ENCODE measurements at places on chromosomes 2 and 18.
A peak's percentile ranks its signal among the peaks of the same experiment; 100 is the strongest.

DNA sequence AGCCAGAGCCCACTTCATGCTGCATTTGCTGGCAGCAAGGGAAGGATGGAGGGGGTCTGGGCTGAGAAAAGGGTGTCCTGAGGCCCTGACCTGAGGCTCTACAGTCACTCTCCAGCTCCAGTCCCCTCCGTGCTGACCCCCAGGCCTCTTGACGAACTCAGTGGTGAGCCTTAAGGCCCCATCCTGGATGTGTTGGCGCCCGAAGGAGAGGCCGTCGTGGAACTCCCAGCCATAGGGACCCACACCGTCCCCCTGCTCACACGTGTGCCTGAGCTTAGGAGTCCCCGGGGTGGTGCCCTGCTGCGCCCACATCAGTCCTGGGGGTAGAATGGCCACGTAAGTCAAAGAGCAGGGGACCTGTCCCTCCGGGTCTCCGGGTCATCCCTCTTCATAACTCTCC is 776 bp downstream of the MOGS start:
- DNase-seq: no peak

DNA sequence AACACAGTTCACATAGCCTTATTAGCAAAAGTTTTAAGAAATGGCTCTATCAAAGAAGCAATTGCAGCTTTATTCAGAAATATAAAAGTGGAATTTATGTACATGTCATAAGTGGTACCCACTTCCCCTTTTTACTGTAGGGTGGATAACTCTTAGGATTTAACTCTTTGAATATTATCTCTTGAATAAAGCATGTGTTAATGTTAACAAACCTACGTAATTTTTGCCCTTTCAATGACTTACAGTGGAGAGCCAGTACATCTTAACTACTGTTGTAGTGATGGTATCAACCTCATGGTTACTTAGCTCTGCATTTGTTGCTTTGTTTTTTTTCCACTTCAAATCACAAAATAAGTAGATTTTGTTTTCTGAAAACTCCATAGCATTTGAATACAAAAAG is 8.8 kb downstream of the NABP1 start:
- DNase-seq: no peak

GRCh38 chr2:73640511-73640911 is 1.7 kb downstream of the NAT8 start:
- no peak for DNase-seq

- DNase-seq: no peak
Measured at GRCh38 chr2:187263675-187264560, 184.1 kb downstream of the CALCRL start.

GRCh38 chr18:22933966-22934423 is 867 bp downstream of the RBBP8 start:
- no peak for DNase-seq

- no peak for DNase-seq
Measured at GRCh38 chr2:17517481-17518211, 594 bp downstream of the RAD51AP2 start.

DNA sequence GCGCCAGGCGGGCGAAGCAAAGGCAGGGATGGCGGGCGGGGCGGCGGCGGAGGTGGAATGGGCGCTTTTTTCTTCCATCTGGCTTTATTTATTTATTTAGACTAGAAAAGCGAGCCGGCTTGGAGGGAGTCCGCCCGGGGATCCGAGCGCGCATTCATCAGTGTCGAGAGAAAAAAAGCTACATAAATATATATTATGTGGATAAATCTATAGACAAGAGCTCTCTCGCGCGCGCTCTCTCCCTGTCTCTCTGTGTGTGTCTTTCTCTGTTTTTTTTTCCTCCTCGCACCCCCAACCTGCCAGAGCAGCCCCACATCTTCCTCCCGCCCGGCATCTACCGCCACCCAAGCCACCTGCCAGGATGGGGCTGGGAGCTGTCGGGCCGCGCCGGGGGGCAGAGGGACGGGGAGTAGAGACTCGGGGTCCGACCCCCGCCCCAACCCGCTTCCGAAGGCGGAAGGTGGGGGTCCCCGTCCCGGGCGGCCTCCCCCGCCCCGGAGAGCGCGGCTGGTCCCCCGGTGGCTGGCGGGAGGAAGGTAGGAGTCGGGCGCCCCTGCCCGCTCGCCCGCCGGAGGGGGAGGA is 972 bp upstream of the CELF4 start:
- DNase-seq: no peak

DNA sequence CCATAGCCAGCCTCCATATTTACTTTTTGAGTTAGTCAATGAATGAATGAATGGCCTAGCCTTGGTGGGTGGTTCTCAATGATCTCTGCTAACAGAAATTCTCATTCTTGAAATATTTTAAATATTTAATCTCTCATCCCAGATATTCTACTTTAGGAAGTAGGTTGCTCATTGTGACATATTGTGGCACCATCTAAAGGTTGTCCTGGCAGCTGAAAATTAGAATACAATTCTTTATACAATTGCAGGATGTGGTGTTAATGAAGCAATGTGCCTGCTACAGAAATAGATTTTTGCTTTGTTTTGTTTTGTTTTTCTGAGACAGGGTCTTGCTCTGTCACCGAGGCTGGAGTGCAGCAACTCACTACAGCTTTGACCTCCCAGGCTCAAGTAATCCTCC is 35.8 kb downstream of the SCG2 start:
- DNase-seq: no peak

DNA sequence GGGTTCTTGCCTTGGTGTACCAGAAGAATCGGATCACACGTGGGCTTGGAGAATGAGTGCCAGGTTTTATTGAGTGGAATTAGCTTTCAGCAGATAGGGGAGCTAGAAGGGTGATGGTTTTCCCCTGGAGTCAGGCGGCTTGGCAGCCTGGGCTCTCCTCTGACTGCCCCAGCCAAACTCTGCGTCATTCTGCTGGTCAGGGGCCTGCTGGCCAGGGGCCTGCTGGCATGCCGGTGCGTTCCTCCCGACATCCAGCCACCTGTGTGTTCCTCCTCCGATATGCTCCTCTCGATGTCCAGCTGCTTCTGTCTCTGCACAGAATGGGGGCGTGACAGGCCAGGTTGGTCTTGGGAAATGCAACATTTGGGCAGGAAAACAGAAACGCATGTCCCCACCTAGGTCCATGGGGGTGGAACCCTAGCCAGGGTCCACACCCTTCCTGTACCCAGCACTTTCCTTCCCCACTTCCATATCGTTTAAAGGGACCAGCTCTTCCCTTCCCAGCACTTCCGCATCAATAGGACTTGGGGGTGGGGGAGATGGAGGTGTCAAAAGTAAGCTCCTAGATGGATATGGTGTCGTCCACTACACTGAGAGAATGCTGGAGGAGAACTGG is 85.3 kb downstream of the VWA3B start:
- DNase-seq: no peak

GRCh38 chr2:132692816-132693215 is 22.8 kb upstream of the LYPD1 start:
- no peak for DNase-seq

GRCh38 chr2:168178520-168179324 is 68.7 kb downstream of the STK39 start:
- DNase-seq: no peak

DNA sequence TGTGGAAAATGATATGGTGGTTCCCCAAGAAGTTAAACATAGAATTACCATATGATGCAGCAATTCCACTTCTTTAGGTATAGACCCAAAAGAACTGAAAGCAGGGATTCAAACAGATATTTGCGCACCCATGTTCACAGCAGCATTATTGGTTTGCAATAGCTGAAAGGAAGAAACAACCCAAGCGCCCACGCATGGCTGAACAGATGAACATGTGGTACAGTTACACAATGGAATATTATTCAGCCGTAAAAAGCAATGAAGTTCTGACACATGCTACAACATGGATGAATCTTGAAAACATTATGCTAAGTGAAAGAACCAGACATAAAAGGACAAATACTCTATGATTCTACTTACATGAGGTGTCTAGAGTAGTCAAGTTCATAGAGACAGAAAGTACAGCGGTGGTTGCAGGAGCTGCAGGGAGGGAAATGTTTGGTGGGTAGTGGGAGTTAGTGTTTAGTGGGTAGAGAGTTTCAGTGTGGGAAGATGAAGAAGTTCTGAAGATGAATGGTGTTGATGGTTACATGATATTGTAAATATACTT is 26.7 kb upstream of the ASPRV1 start:
- no peak for DNase-seq

DNA sequence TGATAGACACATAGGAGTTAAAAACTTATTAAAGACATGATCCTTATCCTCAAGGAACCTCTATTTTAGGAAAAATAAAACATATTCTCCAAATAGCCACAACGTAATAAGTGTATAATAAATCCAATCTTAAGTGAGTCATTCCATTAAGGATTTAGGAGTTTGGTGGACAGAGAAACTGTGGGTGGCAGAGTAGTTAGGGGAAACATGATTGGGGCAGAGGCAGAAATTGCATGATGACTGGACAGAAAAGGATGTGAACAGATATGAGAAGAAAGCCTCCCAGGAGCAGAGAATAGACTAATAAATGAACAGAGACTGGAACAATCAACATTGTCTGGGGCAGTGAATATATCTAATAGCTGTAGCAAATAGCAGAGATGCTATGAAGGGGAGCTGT is 48.1 kb upstream of the SIGLEC15 start:
- no peak for DNase-seq

DNA sequence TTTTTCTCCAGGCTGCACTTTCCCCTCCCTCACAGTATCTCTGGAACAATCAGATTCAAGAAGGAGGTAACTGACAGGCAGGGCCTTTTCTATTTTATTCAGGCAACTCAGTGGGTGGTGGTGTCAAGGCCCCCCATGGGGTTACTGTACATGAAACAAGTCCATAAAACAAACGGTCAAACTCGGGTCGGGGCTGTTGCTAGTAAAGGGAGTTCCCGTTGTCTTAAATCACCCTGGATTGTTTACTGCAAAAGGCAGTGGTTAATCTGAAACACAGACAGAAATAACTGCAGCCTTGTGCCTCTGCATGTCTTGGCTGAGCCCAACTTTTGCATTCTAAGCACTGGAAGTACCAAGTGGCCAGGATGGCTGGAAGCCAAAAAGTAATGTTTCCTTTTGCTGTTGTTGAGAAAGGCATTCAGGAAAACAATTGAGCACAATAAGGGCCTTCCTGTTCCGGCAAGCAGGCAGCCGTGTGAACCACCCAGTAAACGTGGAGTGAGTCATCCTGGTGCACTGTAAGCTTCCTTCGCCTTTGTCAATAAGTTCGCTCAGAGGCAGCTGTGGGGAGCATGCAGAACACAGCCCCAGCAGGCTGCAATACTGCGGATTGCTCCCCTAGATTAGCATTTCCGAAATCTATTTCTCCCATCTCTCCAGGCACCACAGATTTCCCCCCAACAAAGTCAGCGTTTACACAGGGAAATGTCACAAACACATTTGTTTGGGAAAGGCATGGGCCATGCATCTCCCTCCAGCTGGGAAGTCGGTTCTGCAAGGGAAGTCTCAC is 149.6 kb downstream of the IRS1 start:
- no peak for DNase-seq

- no peak for DNase-seq
Measured at GRCh38 chr2:172220121-172220520, 117.4 kb upstream of the DLX2 start.

- DNase-seq: no peak
Measured at GRCh38 chr2:183001948-183002347, 36.3 kb downstream of the NCKAP1 start.

- DNase-seq: no peak
Measured at GRCh38 chr2:234026693-234027254, 23.7 kb upstream of the SPP2 start.

- no peak for DNase-seq
Measured at GRCh38 chr2:215969131-215969841, 44.1 kb downstream of the MREG start.

- DNase-seq: peak; percentile 36
Measured at GRCh38 chr2:120552800-120553481, 182.7 kb upstream of the GLI2 start.
